ENCODE measurements at places on chromosomes 6 and 20.

DNA sequence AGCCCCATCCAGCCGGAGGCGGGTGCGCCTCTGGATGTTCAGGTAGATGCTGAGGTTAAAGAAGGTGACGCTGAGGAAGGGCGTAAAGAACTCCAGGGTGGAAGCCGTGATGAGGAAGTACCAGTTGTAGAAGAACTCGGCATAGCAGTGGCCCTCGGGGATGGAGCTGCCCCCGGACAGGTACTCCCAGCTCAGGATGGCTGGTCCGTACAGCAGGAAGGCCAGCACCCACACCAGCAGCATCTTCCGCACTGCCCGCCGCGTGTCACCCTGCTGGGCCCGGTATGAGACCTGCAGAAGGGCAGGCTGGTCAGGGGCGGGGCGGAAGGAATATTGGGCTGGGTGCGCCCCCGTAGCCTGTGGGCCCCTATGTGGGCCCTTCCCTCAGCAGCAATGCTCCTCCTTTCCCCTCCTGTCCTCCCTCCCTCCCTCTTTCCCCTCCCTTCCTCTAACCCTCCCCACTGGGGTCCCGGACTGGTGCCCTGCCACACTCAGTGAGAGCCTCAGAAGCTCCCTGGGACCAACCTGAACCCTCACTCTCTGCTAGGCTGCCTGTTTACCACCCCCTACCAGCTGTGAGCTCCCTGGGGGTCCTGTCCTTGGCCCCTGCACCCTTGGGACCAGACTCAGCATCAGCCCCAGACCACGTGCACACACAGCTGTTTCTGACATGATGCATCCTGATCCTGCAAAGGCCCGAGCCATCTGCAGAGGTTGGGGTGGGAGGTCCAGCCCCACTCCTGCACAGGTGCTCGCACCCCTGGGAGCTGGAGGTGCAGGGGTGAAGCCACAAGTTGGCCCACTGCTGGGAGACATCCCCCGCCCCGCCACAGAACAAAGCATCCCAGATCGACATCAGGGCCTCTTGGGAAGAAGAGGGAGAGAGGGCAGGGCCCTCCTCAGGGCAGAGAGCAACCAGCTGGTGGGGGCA lies 3.2 kb downstream of the HRH3 start:
- DNase-seq = no peak

DNA sequence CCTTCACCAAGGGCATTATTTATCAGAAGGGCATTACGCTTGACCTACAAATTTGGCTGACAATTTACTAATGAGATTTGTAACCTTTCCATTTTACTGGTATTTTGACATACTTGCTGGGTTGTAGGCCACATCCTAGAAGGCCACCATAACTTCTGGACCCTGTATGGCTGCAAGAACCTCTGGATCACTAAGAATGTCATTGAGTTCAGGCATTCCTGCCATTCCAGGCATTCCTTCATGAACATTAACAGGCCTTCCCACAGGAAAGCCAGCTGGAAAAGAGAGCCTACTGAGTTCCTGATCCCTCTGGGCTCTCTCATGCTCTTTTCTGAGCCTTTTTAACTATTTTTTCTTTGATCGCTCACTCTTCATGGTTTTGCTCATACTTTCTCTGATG lies 28.4 kb upstream of the SLC35A1 start:
- DNase-seq = no peak

DNA sequence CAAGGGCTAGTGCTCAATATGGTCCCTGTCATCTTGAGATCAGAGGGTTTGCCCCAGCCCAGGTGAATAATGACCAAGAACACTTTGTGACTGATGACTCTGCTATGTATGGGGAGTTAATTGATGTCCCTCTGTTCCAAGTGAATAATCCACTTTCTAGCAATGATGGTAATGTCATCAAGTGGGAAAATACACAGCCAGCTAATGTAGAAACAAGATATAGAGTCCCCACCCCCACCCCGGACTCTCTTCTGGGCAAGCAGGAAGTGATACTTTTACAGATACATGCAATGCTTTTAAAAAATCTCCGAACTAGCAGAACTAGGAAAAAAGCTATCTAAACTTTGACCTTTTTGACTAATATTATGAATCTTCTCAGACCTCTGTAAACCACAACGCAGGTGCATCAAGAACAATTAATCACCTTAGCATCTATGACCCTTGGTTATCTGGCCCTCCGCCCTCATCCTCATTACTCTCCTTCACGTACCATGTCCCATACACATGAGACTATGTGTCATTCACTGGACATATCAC lies 30.5 kb downstream of the CNR1 start:
- DNase-seq = no peak

GRCh38 chr6:115203381-115203780 lies 857.3 kb downstream of the FRK start:
- DNase-seq = no peak

DNA sequence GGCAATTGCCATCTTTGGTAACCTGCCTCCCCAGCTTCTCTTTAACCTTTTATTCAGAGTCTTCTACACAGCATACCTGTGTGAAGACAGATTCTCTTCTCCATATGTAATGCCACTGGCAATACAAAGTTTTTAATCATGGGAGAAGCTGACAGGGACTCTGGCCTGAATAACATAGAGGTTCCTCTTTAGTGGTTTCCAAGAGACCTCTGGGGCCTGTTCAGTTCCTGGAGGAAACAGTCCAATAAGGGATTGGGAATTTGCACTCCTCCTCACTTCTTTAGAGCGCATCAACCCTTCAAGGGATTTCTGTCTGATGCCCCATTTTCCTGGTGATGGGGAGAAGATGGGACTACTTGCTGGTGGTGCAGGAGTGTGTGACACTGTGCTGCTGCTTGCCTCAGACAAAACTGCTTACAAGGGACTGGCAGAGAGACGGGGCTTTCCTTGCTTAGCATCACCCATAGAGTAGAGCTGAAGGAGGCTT lies 1.4 kb downstream of the RIMS1 start:
- no peak for DNase-seq

- DNase-seq = no peak
These were observed 161.9 kb upstream of the HCRTR2 start for GRCh38 chr6:55012454-55012853.

DNA sequence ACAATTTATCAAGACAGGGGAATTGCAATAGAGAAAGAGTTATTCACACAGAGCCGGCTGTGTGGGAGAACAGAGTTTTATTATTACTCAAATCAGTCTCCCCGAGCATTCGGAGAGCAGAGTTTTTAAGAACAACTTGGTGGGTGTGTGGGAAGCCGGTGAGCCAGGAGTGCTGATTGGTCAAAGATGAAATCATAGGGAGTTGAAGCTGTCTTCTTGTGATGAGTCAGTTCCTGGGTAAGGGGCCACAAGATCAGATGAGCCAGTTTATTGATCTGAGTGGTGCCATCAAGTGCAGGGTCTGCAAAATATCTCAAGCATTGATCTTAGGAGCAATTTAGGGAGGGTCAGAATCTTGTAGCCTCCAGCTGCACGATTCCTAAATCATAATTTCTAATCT lies 50.0 kb upstream of the ECI2 start:
- peak; percentile 58 for DNase-seq

DNA sequence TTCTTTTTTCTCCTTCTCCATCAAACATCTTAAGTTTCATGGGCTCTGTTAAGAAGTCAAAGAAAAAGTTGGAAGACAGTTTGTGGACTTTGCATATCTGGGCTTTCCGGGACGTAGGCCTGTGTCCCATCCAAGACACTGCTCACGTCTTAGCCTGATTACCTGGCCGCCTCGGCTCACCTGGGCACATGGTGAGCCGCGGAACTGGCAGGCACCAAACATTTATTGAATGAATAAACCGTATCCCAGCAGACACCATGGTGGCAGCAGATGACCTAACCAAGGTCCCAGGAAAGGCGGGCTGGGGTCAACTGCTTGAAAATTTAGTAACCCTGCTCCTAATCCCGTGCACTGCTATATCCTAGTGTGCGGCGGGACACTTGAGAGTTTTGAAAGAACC lies 35.6 kb downstream of the GNAS start:
- no peak for DNase-seq

DNA sequence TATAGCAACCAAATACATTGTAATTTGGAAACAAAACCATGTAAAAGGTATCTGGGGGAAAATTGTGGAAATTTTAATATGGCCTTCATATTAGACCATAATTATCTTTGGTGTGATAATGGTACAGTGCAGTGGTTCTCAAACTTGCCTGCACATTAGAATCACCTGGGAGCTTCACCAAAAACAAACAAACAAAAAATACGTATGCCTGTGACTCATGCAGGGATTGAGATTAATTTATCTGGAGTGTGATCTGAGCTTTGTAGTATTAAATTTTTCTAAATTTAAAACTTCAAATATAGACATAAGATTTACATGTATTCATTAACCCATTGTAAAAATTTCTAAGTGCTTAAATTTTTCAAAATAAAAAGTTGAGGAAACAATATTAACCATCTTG lies 31.5 kb downstream of the ARHGAP18 start:
- no peak for DNase-seq

GRCh38 chr20:32968478-32969241 lies 35.6 kb downstream of the SUN5 start:
- peak; percentile 75 for DNase-seq

DNA sequence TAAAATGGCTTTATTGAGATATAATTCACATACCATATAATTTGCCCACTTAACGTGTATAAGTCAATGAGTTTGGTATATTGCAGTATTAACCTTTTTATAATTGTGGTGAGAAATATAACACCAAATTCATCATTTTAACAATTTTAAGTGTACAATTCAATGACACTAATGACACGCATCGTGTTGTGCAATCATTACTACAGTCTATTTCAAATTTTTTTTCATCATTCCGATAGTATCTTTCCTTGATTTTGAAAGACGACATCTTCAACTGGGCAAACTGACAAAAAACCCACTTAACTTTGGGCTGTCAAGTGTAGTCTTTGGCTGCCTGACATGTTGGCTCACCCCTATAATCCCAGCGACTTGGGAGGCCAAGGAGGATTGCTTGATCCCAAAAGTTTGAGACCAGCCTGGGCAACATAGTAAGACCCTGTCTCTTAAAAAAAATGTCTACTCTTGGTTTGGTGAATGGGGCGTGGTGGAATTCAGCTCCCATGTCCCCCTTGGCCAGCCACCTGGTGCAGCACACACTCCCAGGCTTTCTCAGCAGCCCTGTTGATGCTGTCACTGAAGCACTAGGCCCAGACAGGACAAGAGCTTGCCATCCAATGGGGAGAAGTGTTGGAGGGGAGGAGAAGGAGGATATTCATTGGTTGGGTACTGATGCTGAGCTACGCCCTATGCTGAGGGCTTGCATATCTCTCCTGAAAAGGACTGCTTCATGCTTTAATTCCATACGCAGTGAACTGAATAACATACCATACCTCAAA lies 150.5 kb downstream of the CD83 start:
- DNase-seq = no peak

DNA sequence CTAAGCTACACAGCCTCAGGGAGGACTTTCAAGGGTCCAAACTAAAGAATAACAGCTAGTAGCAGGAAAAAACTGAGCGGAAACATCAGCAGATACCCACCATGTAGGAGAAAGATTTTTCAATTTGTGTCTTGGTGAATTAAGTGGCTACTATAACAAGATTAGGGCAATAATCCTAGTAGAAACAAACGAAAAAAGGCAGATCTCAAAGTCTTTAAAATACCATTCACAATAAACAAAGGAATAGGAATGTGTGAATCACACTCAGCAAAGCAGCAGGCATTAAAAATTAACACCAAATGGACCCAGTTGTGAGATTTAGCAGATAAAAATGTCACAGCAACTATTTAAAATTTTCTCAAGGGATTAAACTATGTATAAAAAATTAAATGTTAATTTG lies 761.2 kb downstream of the TENT5A start:
- no peak for DNase-seq

- DNase-seq = no peak
These were observed 29.3 kb downstream of the SRC start for GRCh38 chr20:37375227-37375626.

DNA sequence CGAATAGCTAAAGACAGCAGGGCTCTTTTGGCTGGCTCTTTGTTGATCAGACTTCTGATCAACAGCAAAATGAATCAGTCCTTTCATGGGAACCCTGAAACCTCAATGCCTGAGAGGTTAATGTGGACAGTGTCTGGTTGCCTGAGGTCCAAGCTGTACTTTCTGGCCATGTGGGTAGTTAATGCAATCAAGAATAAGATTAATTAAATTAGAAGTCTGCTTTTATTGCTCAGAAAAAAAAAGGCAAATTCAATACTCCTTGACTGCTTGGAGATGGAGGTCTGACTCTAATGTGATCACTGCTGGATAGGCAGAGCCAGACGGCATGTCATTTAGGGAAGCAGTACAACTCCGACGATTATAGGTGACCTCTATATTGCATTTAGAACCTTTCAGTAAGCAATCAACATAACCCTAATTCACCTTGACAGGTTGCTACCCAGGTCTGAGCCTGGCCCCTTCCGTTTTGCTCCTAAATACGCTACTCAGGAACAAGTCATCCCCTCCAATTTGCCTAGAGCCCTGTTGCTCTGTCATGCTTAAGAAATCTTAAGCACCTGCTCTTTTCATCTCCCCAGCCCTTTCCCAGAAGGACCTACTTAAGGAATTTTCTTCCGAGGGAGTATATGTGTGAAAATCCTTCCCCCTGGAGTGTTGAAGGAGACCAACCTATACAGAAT lies 370.0 kb upstream of the SPTLC3 start:
- no peak for DNase-seq

DNA sequence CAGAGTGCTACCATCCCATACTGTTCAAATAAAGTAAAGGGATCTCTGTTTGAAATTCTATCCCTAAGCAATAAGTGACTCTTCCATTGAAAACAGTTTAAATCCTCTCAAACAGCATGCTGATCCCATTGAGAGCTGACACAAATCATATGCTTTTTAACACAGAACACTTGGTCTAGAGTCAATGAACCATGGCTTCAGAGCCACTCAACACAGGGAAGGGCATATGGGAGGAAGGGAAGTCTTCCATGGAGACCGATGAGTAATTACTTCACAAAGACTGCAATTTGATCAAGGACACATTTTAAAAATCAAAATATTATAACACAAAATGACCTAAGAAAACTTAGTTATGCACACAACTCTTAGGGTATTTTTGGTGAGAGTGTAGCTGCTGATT lies 1073.0 kb upstream of the MAP3K7 start:
- no peak for DNase-seq
